ENCODE measurements at places on chromosomes 2 and 18.

DNA sequence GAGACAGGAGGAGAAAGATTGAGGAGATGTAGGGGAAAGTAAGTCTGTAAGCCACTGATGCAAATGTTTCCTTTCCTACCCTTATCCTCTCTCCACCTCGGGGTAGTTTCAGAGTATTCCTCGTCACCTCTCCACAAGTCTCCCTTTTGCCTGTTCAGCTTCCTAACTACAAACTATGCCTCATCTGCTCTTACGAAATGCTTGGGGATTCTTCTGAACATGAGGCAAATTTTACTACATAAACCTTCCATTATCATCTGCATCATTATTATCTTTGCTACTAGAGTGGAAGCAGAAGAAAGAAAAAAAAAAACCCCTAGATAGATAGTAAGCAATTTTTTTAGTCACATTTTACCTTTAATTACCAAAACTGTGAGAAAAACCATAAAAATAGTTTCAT, 43.1 kb upstream of the CWC22 start:
- no peak for DNase-seq

- DNase-seq = no peak
These were observed 812.5 kb upstream of the CHAC2 start for GRCh38 chr2:52955079-52955478.

DNA sequence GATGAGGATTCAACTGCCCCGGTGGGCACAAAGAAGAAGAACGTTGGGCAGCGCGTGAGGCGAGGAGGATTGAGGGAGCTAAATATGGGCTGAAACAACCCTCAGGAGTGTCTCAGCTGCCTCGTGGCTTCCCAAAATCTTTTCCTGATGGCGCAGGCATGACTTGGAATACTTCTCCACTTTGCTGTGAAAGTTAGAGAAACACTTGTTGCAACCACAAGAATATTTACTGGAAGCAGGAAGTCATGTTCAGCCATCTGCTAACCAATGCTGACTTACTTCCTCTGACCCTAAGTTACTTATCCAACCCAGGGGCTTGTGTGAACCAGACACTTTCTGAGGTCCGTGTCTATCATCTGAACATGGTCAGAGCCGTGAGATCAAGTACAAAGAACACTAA, 148.8 kb downstream of the ARL4C start:
- DNase-seq = no peak

DNA sequence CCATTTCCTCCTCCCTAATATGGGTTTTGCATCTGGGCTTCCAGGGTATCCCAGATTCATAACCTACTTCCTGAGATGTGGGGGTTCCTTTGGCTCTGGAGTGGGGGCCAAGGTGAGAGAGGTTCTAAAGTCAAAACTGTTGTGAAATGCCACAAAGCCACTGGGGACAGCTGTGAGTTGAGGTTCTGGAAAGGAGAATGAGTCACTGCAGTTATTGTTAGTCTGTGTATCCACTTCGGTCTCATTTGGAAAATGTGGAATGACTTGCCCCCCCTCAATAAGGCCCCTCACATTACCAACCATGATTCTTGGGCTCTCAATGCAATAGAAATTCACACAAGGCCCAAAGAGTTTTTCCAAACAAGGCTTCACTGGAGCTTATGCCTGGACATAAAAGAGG, 51.1 kb upstream of the LGALSL start:
- no peak for DNase-seq

DNA sequence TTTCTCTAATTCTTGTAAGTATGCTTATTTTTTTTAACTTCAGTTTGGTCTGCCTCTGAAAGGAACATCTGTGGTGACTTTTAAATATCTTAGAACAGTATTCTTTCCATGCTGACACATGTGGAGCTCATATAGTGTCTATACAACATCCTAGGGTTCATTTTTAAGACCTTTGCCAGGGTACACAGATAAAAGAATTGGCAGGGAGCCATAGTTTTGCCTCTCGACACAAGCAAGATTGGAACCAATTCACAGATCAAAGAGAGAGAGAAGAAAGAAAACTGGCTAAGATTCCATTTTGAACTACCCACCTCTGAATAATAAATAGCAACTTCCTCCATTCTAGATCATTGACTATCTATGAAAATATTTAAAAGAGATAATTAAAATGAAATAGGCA, 142.7 kb upstream of the ST6GAL2 start:
- no peak for DNase-seq

- no peak for DNase-seq
These were observed 26.3 kb downstream of the EFR3B start for GRCh38 chr2:25068217-25068616.

DNA sequence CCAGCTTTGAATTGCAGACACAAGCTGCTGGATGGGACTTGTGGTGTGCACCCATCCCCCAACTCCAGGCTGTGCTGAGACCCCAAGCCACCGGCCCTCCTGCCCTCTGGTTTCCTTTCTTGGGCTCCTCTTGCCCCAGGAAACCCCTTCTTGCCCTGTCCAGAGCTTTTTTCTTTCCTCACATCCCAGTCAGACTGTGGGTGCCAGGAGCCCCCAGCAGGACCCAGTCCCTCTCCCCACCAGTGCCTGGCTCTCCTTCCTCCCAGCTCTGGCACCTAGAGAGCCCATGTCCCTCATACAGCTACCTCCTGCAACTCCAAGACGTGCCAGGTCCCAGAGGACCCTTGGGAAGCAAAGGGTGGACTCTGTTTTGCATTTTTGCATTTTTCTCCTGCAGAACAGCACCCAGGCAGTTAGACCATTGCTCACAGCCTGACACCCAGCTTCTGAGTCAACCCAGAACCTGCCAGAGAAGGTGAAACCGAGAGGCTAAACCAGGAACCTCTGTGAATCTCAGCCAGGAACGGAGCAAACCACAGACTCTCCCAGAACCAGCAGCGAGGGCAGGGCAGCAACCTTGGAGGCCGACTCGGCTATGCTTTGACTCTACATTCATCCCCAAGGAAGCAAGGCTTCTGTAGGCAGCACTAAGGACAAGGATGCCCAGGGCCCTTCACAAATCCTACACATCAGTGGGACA, 221.1 kb downstream of the ANAPC1 start:
- peak; percentile 61 for DNase-seq

GRCh38 chr2:5520463-5520972, 171.7 kb upstream of the SOX11 start:
- no peak for DNase-seq

DNA sequence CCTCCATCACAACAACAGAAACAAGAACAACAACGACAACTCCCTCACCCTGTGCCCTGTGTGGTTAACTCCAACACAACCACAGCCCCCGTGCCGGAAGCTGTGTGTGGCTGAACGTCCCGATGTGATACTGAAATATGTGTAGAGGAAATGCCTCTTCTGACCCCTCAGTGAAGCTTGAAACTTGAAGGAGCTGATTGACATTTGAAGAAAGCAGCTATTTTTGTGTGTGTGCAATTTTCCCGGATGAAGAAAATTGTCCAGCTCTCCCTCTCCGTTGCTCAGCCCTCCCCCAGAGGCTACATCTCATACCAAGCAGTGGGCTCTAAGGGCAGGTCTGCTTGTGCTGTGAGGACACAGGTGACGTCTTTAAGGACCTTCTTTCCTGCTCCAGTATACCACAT, 173.8 kb downstream of the ICOS start:
- DNase-seq = peak; percentile 18

GRCh38 chr2:180184506-180184905, 177.4 kb upstream of the CWC22 start:
- DNase-seq = no peak

GRCh38 chr2:33420726-33421125, 55.7 kb upstream of the RASGRP3 start:
- no peak for DNase-seq

GRCh38 chr2:7765236-7765635, 848.0 kb downstream of the RNF144A start:
- DNase-seq = no peak

- peak; percentile 28 for DNase-seq
These were observed 4.0 kb downstream of the NEU4 start for GRCh38 chr2:241812730-241813643.

GRCh38 chr18:13400636-13401315, 182.2 kb downstream of the LDLRAD4 start:
- DNase-seq = no peak

GRCh38 chr2:78992451-78992806, 33.1 kb upstream of the REG3G start:
- DNase-seq = no peak

GRCh38 chr2:157194097-157194688, 63.3 kb upstream of the GALNT5 start:
- peak; percentile 42 for DNase-seq

DNA sequence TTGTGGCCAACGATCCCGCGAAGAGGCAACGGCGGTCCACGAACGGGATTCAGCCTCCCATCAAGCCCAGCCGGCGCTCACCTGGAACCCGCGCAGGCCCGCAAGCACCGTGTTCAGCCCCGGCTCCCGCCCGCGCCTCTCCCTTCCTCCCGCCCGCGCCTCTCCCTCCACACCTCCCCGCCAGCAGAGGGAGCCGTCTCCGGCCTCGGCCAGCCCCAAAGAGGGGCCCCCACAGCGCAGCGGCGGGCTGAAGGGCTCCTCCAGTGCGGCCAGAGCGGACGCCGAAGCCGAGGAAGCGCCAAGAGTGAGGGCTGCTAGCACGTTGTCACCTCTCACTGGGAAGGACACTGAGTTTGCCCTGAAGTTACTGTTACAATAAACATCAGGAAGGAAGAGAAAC, 55.3 kb upstream of the LAPTM4A start:
- DNase-seq = no peak

DNA sequence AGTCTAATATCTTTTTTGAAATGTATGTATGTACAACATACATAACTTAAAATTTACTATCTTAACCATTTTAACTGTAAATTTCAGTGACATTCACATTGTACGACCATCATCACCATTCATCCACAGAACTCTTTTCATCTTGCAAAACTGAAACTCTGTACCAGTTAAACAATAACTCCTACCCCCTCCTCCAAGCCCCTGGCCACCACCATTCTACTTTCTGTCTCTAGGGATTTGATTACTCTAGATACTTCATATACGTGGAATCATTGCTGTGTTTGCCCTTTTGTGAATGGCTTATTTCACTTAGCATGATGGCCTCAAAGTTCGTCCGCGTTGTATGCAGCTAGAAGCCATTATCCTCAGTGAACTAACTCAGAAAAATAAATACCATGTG, 217.0 kb downstream of the METTL4 start:
- no peak for DNase-seq

GRCh38 chr2:54603357-54603756, 120.1 kb upstream of the EML6 start:
- no peak for DNase-seq

- peak; percentile 83 for DNase-seq
These were observed 7.0 kb downstream of the LPIN1 start for GRCh38 chr2:11753452-11753885.

DNA sequence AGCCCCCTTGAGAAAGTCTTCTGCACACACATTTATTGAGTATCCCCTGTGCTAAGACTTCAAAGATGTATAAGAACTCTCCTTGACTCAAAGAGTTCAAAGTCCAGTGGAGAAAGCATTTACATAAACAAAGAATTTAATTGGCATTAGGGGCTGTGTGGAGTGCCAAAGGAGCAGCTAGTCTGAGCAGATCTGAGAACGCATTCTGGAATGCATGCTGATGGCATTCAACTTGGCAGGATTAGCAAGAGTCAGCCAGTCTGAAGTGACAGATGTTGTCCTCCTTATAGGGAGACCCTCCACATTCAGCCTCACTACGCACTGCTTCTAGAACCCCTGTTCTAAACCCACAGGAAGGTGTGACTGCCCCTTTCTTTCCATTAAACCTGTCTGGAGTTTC, 191.5 kb downstream of the RAD51AP2 start:
- no peak for DNase-seq

DNA sequence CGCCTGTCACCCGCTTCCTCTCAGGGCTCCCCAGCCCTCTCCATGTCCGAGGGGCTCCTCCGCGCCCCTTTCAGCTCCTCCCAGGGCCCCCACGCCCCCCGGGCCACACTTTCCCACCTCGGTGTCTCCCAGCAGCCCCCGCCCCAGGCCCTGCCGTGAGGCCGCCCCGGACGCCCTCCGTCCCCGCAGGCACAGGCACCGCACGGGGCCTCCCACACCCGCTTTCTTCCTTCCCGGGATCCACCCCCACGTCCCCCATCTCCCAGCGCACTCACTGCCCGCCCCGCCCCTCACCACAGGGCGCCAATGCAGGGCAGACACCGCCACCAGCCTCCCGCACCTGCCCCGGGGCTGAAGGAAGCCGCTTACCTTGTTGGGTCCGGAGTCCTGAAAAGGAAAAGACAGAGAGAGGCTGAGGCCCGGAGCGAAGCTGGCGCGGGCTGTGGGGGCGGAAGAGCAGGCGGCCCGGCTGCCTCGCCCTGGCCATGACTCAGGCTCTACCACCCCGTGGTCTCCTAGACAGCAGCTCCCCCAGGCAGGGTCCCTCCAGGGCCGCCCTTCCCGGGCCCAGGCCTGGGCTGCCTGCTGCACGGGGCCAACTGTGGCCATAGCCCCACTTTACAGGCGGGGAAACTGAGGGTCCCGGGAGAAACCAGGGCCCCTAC, 37.7 kb downstream of the KIF1A start:
- DNase-seq = no peak

DNA sequence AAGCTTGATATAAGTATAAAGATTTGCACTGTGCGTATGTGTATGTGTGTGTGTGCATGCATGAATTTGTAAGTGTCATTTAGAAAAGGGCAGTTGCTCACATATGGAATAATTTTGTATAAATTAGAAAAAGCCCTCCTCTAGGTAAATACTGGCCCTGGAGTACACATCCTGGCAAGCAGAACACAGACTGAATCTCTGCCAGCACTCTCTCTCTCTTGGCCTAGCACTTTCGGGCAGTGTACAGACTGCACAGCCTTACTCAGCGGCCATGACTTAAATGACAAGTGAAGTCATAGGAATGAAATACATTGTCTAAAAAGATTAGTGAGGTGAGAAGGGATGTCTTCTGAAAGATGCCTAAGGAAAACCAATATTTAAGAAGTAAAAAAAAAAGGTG, 214.1 kb downstream of the RDH14 start:
- no peak for DNase-seq

- DNase-seq = no peak
These were observed 78.5 kb upstream of the HK2 start for GRCh38 chr2:74755386-74755785.

DNA sequence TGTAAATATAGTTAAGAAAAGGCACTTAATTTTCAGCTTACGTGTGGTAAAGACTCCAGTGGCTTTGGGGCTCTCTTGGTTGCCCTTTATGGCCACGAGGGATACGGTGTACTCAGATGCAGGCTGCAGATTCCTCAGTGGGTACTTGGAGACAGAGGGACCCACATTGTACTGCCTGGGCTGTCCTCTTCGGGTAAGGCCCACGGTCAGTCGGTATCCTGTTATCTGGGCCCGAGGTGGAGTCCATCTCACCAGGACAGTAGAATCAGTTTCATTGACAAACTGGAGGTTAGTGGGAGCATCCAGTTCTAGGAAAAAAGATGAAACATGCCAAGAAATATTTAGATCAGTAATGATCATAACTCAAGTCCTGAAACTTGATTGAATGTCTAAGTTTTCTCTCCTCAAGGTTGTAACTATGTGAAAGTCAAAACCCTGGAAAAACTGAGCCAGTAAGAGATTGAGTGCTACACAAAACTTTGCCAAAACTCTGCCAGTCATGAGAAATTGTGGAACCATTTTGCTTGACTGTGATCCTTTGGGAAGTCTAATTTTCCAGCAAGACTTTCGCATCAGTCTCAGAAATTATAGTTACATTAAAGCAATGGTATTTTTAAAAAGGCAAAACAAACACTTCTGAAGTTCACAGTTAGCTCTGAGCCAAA, 31.4 kb downstream of the FN1 start:
- DNase-seq = no peak

- DNase-seq = no peak
These were observed 44.1 kb downstream of the GATA6 start for GRCh38 chr18:22213333-22213973.
